ENCODE measurements at places on chromosomes 5 and 9. TPM values are rescaled to one million over a fixed set of nuclear protein-coding genes. Genes with fewer than 3 reads are reported as not detected.

DNA sequence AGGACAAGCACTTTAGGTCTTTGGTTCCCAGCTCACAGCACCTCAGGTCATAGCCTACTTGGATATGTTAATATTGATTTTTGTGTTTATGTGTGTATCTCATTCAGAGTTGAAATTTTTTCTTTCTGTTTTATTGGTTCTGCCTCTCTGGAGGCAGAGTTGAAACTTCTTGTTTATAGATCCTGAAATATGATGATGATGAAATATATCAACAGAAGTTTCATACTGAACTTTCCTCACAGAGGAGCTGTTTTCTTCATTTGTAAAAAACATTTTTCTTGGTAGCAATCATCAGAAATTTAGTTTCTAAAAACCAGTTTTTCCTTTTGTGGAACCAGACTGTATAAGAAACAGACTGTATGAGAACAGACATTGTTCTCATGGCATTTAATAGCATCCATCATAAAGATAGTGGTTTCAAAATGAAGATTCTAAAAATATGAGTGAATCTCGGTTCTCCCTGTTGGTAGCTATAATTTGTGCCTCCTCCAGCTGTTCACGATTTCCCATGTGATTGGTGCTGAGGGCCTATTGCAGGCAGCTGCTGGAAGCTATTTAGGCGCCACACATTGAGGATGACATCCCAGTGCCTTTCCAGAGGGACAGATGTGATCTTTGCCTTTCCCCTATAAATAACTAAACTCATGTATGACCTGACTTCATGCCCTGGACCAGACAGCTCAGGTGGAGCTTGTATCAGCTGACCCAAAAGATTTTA is 39.5 kb upstream of the CFAP157 start:
- DNase-seq = no peak

The PCDHGB1 gene
- 1.7 TPM for total RNA-seq

DNA sequence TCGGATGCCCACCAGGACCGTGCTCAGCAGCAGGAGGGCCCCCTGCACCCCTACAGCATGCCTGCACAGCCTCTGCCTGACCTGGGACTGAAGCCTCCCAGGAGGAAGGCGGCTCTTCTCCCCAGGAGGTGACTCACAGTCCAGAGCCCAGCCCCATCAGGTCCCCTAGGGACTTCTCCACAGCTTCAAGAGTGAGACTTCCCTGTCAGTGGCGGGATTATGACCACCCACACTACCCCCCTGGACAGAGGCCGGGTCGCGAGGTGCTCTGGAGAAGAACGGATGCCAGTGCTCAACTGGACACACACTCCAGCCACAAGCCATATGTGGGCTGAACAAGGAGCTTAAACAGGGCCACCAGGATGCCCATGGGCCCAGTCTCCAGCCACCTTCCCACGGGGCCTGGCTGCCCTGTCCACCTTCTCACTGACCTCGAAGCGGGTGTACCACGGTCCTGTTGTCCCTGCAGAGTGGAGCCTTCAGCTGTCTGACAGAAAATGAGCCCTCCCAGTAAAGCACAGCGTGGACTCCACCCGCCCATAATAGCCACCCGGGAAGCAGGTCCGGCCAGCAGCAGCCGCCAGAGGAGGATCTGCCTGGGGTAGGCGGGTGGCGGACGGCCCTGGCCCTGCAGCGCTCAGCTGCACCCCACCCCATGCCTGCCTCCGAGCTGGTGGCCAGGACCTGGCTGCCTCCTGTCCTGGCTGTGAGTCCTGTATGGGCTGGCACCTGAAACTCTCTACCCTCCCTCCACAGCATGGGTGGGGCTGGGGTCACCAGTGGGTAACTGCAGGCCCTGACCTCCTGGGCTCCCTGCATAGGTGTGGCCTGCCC is 54.7 kb downstream of the SEMA4D start:
- DNase-seq = no peak

The RALGDS gene
- total RNA-seq = 43.7 TPM

DNA sequence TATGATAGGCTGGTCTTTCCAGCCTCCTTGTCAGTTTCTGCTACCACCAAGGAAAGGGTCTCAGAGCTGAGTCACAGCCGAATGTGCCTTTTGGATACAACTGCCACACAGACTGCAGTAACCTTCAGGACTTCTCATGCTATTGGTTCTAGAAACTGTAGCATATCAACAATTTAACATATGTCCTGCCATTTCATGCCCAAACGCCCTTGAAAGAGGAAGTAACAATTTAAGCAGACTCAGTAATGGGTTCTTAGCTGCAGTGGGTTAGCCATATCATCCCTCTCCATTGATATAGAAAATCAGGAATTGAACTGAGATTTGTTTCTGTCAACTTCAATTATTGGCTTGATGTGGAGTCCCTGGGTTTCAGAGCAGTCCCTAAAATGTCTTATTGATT is 4.1 kb upstream of the CLK4 start:
- no peak for DNase-seq

The CD180 gene
- total RNA-seq = not detected

The FRMD3 gene
- total RNA-seq = 5.2 TPM

The KCNV2 gene
- not detected for total RNA-seq

The LIFR gene
- 11.0 TPM for total RNA-seq

The PRLR gene
- 1.8 TPM for total RNA-seq

- DNase-seq = no peak
These were observed 44.4 kb upstream of the RASGRF2 start for GRCh38 chr5:80915716-80916115.

DNA sequence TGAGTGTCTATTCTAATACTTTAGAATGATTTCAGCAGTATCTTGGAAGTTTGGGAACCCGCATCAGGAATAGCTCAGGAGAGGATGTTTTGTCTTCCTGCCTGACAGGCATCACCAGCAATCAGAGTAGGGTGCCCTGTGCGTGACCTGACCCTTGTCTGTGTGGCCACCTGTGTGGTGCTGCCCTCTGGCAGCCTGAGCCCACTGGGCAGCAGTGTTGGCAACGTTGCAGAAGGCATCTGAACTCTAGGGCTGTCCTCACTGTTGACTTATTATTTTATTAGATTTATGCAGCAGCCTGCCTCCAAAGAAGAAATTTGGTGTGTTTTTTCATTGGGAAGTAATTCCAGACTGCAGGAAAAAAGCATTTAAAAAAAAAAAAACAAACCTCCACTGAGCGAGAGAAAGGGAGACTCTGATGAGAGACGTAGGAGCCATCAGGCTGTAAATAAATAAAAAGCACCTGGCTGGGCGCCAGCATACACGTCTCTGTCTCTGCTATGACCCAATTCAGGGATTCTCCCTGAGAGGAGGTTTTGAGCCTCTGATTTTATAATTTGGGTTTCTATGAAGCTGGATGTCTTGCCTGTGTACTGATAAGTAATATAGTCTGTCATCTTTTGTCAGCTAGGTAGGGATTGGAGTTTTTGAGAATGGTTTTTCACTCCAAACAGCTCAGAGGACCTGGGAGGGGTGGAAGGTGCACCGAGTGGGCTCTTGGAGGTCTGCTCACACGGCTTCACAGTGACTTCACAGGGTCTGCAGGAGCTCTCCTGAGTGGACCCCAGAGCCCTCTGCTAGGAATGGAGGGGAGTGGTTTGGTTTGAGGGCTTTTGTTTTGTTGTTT is 49.0 kb downstream of the FAM78A start:
- no peak for DNase-seq

The SPINK6 gene
- not detected for total RNA-seq

The BAAT gene
- total RNA-seq = not detected

GRCh38 chr9:92188969-92189781 is 74.0 kb upstream of the SPTLC1 start:
- DNase-seq = no peak

The ELOVL7 gene
- total RNA-seq = 31.6 TPM

DNA sequence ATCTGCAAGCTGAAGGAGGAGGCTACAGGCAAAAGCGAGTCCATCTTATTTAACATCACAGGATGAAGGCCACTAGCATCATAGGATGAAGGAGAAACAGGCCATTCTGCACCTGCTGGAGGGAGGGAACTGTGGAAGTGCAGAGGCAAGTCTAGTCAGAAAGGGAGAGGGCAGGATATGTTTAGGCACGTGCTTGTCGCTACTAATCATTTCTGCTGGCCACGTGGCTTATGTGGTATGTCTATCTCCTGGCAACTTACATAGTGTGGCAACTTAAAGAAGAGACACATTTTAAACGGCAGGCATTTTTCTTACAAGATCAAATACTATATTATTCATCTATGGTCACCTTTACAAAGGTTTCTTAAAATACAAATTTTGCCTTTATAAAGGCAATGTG is 74.0 kb downstream of the GNAQ start:
- DNase-seq = no peak

- no peak for DNase-seq
These were observed 6.8 kb upstream of the APBA1 start for GRCh38 chr9:69678843-69679538.

The IRX2 gene
- total RNA-seq = 5.5 TPM

All from kidney epithelial cell (primary cell).